Iris pigment epithelial cell (primary cell): ENCODE measurements at places on chromosomes 4 and X.

GRCh38 chr4:118981171-118981838, 92.7 kb downstream of the SYNPO2 start:
- DNase-seq: peak; percentile 65

DNA sequence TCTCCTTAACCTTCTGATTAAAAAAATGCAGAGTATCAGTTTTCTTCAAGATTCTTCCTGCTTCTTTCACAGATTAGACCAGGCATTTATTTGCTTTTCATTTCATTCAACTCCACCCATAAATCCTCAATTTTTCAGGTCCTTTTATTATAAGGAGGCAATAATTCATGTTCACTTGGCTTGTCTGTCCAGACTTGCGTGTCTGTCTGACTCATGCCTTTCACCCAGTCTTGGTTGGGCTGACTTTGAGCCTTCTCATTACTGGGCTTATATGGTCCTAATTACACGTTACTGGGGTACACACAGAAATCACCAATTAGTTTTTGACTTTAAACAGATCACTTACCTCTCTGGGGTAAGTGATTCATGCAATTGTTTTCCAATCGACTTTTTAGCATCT, 48.8 kb upstream of the GALNT7 start:
- DNase-seq: peak; percentile 26

- DNase-seq: peak; percentile 11
These were observed 240.3 kb upstream of the GPC4 start for GRCh38 chrX:133655275-133656265.

GRCh38 chr4:4775493-4776004, 83.9 kb upstream of the MSX1 start:
- no peak for DNase-seq

- DNase-seq: no peak
These were observed 262.0 kb downstream of the PPP1R2C start for GRCh38 chrX:42515939-42516338.

DNA sequence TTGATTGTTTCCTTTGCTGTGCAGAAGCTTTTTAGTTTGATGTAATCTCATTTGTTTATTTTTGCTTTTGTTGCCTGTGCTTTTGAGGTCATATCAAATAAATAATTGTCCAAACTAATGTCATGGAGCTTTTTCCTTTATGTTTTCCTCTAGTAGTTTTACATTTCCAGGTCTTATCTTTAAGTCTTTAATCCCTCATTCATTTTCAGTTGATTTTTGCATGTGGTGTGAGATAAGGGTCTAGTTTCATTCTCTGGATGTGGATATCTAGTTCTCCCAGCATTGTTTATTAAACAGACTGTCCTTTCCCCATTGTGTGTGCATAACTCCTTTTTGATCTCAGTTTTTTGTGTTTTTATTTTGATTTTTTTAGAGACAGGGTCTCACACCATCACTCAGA, 179.1 kb upstream of the STK26 start:
- no peak for DNase-seq

- no peak for DNase-seq
These were observed 1181.4 kb upstream of the TENM3 start for GRCh38 chr4:181061787-181062186.

- DNase-seq: peak; percentile 15
These were observed 6.7 kb downstream of the NRK start for GRCh38 chrX:105829011-105829410.

DNA sequence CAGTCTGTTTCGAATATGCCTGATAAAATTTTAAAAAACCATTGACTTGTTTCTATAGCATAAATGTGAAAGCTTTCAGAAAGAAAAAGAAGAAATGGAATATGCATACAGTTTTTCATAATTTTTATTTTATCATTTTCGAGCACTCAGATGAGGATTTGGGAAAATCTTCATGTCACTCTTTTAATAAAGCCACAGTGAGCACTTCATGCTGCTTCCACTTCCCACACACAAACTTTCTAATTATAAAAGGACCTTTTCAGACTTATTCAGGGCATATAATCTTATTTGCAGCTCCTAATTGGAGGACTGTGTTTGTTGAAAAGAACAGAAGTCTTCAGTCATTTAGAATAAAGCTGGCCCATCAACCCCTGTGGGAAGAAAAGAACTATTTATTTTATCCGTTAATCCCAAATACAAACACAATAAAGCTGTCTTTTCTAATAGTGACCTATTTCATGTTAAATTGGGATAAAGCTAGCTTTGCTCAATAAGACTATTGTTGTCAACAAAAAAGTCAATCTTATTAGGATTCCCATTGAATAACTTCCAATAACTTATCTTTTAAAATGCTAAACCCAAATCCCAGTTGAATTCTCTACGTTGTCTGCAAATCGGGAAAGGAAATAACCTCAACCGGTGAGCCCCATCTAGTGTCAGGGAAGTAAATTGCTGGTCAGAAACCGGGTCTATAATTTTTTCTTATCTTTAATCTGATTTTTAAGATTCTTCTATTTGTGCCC, 211.5 kb downstream of the PDGFRA start:
- DNase-seq: peak; percentile 48

GRCh38 chr4:44351069-44351468, 97.5 kb downstream of the KCTD8 start:
- DNase-seq: no peak

DNA sequence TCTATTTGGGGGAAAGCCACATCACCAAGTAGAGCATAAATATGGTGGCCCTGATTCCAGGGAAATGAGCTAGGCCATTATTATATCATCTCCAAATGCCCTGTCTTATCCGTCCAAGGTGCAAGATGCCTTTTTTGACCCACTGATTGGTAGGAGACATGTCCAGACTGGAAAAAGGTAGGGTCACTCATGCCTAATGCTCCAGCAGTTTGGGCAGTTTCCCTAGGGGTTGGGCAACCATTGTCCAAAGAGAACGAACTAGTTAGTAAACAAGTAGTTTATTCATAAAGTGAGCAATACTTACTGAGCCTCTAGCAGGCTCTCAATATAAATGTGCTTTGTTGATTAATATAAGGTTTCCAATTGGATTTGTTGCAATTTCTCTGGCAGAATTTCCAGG, 6.2 kb downstream of the FHDC1 start:
- no peak for DNase-seq
